Activated CD8-positive, alpha-beta memory T cell treated with anti-CD3 and anti-CD28 coated beads, Interleukin-2, amount 10 ng/mL, durations not matched to agents 7 days and 5 days (primary cell): ENCODE measurements at places on chromosomes 16 and 17.

GRCh38 chr16:57388359-57389086 lies 16.0 kb upstream of the CCL17 start:
- no peak for DNase-seq

GRCh38 chr17:49259663-49260010 lies 29.1 kb upstream of the PHOSPHO1 start:
- DNase-seq: no peak

DNA sequence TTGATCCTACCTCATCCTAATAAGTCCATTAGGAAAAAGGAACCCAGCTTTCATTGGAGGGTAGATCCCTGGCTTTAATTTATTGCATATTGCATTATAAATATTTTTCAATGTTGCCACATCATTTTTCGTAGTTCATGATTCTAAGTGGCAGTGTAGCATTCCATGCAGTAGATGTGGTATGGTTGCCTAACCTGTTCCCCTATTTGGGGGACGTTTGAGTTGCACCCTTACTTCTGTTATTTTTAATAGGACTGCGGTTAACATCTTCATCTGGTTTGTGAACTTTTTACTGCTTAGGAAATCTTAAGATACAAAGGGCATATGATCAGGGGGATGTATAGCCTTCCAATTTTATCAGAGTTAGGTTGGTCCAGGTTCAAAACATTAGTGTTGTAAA lies 5.4 kb downstream of the SCPEP1 start:
- no peak for DNase-seq

- no peak for DNase-seq
Observed at GRCh38 chr17:80794281-80795089, 197.2 kb upstream of the CHMP6 start.

GRCh38 chr17:68576137-68576536 lies 25.0 kb downstream of the FAM20A start:
- no peak for DNase-seq

- no peak for DNase-seq
Observed at GRCh38 chr16:58152246-58152868, 23.2 kb upstream of the CFAP20 start.

DNA sequence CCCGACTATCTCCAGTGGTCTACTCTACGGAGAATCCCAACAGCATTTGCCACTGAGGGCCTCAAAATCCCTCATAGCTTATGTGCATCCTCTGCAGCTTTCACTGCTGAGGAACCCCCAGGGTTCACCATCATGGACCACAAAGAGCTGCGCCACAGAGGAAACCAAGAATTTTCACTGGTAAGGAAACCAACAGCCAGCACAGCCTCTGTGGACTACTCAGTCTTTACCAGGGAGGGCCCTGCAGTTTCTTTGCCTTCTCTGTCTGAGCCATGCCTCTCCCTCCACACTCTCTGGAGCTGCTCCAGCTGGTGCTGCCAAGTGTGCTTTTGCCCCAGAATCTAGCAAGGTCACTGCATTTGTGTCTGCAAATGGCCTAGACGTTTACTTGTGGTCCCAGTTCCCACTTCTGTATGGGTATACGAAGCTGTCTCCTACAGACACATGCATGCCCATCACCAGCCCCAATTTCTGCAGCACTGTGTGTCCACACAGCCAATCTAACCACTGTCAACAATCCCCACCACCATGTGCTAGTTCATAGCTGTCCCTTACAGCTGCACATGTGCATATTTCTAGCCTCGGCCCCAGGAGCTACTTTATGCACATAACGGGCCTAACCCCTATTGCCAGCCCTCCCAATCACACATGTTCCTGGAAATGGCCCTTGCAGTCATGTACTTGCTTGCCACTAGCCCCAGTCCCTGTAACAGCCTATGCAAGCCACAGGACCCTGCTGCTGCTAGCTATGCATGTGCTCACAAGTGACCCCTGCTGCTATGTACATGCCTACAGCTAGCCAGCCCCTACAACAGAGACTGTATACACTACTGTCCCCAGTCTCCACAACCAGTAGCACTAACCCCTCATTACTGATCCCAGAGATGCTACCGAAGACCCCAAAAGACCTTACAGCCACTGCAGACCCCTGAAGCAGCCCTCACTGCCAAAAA lies 1437.4 kb downstream of the CDH11 start:
- DNase-seq: no peak

DNA sequence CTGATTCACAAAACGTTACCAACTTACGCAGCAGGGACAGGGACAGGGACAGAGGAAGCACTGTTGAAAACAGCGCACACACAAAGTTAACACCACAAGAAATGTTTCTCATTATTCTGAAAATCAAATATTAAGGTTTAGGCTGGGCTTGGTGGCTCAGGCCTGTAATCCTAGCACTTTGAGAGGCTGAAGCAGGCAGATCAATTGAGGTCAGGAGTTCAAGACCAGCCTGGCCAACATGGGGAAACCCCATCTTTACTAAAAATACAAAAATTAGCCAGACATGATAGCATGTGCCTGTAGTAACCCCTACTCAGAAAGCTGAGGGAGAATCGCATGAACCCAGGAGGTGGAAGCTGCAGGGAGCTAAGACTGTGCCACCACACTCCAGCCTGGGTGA lies 4.2 kb downstream of the CYTH1 start:
- no peak for DNase-seq

GRCh38 chr17:80527016-80527645 lies 17.5 kb upstream of the RPTOR start:
- DNase-seq: no peak

GRCh38 chr16:12096157-12096777 lies 119.7 kb downstream of the SNX29 start:
- no peak for DNase-seq

GRCh38 chr17:41588126-41588810 lies 1.6 kb upstream of the KRT14 start:
- DNase-seq: no peak

DNA sequence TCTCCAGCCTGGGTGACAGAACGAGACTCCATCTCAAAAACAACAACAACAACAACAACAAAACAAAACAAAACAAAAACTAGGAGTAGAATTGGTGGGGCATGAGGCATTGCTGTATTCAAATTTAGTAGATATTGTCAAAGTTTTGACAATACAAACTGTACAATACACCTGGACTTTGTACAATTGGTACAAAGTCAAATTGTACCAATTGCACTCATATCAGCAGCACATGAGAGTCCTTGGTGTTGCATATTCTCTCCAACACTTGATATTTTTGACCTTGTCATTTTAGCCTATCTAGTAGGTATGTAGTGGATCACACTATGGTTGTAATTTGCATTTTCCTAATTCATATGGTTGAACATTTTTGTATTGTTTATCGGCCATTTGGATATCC lies 14.3 kb upstream of the ATF7IP2 start:
- DNase-seq: no peak

DNA sequence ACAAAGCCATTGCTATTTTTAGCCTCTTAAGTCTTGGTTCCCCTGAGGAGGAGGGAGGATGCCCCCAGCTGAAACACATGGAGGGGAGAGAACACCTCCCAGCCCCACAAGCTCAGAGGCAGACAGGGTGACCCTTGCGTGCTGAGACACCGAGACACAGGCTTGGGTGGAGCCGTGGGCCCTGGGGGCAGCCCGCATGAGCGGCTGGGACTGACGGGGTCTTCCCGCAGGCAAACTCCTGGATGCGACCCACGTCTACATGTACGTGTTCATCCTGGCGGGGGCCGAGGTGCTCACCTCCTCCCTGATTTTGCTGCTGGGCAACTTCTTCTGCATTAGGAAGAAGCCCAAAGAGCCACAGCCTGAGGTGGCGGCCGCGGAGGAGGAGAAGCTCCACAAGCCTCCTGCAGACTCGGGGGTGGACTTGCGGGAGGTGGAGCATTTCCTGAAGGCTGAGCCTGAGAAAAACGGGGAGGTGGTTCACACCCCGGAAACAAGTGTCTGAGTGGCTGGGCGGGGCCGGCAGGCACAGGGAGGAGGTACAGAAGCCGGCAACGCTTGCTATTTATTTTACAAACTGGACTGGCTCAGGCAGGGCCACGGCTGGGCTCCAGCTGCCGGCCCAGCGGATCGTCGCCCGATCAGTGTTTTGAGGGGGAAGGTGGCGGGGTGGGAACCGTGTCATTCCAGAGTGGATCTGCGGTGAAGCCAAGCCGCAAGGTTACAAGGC lies 9.8 kb downstream of the SLC16A3 start:
- peak; percentile 88 for DNase-seq

GRCh38 chr16:24540602-24541210 lies 1.3 kb downstream of the RBBP6 start:
- peak; percentile 56 for DNase-seq

GRCh38 chr17:12445331-12445730 lies 220.4 kb upstream of the MYOCD start:
- no peak for DNase-seq

DNA sequence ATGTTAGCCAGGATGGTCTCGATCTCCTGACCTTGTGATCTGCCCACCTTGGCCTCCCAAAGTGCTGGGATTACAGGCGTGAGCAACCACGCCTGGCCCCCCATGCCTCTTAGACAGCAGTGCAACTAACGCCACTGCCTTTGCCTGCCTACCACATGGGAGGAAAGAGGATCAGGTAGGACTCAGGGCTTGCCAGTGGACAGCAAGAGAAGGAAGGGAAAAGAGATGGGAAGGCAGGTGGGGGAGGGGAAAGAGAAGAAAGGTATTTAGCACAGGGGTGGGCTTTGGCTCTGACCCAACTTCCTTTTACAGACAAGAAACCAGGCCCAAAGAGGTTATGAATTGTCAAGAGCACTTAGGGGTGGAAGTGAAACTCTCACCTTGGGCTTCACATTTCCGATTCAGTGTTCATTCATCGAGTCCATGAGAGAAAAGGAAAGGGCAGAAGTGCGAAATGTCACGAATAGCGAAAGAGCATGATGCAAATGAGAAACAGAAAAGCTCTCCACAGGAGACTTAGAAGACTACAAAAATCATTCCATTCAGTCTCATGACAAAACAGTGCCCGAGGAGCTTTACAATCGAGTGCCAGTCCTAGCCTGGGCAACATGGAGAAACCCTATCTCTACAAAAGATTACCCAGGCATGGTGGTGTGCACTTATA lies 36.4 kb downstream of the CDK5R1 start:
- DNase-seq: peak; percentile 80

- no peak for DNase-seq
Observed at GRCh38 chr17:1853698-1854097, 23.9 kb downstream of the RPA1 start.

- DNase-seq: no peak
Observed at GRCh38 chr17:34306466-34306865, 12.8 kb upstream of the CCL8 start.

- DNase-seq: no peak
Observed at GRCh38 chr16:13852827-13853226, 67.1 kb upstream of the ERCC4 start.

- no peak for DNase-seq
Observed at GRCh38 chr17:17289086-17289485, 8.0 kb upstream of the COPS3 start.

DNA sequence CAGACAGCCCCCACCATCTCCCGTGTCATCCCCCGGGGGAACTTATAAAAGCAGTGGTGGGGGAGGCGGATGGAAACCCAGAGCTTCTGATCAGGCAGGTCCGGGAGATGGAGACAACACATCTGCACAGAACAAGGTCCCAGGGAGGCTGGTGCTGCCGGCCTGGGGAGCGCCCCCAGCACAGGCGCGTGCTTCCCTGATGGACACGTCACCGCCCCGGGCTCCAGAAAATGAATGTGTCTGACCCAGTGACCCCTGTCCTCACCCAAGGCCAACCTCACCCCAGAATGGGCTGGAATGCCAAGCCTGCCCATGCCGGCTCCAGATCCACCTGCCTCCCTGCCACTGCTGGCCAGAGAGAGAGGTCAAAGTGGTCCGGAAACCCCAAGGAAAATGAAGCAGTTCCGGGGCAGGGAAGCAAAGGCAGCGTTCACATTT lies 12.5 kb downstream of the SLC7A5 start:
- no peak for DNase-seq

- no peak for DNase-seq
Observed at GRCh38 chr17:43526886-43527648, 19.1 kb downstream of the ETV4 start.

DNA sequence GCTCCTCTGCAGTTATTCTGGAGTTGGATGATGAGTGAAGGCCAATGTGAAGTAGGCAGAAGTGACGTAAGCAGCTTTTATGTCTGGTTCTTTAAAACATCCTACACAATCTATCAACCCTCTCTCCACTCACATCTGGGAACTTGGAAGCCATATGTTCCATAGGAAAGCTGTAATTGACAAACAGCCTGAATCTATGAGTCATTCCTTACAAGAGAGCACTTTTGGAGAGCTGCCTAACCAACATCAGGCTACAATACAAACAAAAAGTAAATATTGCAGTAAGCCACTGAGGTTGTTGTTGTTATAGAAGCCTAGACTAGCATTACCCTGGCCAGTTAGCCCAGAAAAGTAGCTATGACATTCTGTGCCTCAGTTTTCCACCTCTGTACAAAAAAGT lies 5.9 kb downstream of the CCL7 start:
- DNase-seq: no peak

GRCh38 chr17:19485800-19486340 lies 47.8 kb upstream of the SLC47A1 start:
- DNase-seq: no peak

- no peak for DNase-seq
Observed at GRCh38 chr17:80901319-80901718, 90.3 kb upstream of the CHMP6 start.

- no peak for DNase-seq
Observed at GRCh38 chr16:5678371-5678770, 580.8 kb upstream of the EEF2KMT start.

- peak; percentile 73 for DNase-seq
Observed at GRCh38 chr17:43366891-43367736, 31.7 kb upstream of the ARL4D start.

DNA sequence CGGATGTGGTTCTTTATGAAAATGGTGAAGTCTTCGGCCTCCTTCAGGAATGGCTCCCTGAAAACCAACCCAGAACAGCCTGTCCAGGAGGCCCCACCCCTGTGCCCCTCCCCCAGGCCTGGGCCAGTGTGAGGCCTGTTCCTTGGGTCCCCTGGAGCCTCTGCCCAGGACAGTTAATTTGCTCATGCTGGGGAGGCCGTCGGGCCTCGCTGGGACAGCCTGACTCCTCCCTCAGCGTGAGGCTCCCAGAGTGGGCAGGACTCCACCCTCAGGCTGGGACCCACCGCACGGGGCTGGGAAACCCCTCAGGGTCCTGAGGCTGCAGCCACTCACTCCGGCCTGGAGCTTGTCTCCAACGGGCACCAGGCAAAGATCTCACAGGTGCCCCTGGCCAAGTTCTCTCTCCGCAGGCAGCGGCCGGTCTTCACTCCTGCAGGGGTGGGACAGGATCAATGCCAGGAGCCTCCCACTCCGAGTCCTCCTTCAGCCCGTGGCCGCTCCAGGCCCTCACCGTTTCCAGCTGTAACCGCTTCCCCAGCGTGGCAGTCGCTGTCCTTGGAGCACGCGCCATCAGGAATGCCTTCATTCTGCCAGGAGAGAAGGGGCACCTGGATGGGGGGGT lies 5.8 kb downstream of the P2RX5 start:
- DNase-seq: no peak

GRCh38 chr17:5552841-5553240 lies 31.5 kb downstream of the NLRP1 start:
- DNase-seq: no peak

- no peak for DNase-seq
Observed at GRCh38 chr17:30997842-30998241, 27.0 kb downstream of the RNF135 start.
